Pulmonary artery endothelial cell (primary cell): ENCODE measurements at places on chromosomes 11 and 22. TPM values are rescaled to one million over a fixed set of nuclear protein-coding genes. Genes with fewer than 3 reads are reported as not detected.

DNA sequence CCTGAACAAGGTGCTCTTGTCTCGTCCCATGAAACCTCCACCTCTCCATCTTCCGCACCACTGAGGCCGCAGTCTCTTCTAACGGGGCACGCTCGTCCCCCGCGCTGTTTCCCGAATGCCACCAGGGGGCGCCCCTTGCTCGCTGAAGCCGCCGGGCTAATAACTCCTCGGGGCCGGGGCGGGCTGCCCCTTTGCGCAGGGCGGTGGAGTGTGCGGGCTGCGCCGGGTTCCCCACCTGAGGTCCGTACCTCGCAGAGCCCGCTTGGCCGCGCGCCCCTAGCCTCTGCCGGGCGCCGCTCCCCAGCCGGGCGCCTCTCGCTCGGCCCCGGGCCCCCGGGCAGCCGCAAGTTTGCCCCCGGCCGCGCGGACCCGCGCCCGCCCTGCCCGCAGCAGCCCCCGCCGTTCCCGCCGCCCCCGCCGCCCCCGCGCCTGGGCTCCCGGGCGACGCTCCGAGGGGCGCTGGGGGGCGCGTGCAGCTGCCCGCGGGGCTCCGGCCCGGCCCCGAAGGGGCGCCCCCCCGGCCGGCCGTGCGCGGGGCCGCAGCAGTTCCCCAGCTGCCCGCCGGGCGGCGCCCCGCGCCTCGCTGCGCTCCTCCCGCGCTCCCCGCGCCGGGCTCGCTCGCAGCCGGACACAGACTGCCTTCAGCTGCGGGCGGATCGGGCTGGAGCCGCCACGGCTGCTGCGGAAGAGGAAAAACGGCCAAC lies at the start of gene GRIK4:
Gene GRIK4 (plus strand): TSS at position 633 of the 704 bp plus-strand sequence. CDS start 148,571 bp downstream, outside the sequence.
- DNase-seq = peak; percentile 11

DNA sequence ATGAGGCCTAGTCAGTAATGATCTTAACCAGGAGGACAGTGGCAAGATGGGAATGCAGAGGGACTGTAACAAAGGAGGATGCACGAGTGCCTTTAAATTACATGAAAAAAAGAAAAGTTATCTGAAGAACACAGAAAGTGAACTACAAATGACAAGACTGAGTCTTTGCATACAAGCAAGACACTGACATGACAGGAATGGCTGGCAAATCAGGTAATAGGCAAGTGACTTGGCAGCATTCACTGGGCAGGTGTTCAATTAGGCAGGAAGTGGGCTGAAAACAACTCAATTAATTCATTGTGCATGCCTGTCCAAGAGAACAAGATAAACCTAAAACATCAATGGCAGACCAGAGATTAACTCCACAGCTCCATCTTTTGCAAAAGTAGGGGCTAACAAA lies 24.0 kb downstream of the SMCO4 start:
- DNase-seq = no peak

DNA sequence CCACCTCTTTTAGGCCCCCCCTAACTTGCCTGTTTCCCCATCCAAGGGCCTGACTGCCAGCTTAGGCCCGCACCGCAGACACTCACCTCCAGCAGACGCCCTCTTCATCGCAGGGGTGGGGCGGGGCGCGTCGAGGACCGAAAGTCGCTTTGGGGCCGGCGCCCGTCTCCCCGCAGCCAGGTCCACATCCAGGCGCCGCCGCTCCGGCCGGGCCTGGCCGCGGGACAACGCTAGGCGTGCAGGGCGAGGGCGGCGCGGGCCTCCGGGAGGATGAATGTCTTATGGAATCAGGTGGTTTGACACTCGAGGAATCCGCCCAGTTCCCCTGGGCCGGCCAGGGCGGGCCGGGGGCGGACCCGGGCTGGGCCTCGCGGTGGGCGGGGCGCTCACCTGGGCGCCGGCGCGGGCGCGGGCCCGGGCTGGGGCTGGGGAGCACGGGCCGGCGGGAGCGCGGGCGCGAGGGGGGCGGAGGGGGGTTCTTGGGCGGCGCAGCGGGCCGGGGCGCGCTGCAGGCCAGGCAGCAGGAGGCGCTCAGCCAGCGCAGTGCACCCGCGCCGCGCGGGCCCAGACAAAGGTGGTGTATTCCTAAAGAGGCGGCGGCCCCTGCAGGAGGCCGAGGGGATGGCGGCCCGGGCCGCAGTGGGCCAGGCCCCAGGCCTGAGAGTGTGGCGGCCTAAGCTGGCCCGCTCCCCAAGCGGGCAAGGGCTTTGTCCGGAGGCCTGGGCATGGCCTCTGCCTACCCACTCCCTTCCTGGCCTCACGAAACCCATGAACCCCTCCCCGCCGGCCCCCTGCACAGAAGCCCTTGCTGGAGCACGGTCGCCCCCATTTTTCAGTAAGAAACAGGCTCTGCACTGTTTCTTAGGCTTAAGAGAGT lies 177.6 kb downstream of the IGLL1 start:
- no peak for DNase-seq

DNA sequence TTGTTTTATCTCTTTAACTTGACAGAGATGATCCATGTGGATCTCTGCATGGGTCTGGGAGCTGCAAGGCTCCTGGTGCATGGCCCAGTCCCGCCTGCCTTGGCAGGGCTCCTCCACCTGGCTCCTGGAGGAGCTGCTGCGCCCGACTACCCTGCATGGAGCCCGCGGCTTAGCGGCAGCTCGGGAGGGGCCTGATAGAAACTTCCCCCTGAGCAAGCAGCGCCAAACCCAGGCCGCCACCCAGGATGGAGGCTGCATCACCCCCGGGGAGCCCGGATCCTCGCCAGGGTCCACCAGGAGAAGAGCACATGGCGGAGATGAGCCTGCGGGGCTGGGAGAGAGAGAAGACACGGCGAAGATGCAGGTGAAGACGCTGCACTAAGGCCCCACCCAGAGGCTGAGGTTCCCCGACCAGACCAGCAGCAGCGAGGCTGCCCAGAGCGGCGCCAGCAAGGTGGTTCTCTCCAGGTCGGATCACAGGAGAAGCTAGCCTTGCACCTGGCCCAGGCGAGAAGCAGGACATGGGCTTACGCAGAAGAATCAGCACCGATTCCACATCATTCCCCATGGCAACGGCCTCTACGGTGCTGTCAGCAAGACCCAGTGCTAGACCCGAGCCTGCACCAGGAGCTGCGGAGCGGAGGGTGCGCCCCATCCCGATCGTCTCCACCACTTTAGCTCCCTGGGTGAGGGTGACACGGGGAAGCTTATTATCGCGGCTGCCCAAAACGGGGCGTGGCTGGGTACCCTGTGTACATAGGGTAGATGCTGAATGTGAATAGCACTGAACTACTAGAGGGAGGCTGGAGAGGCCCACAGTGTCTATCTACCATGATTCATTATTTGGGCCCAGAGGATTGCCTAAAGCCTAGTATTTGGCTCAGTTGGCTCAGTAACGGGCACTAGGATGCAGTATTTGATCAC lies 41.3 kb upstream of the VPREB1 start:
- no peak for DNase-seq

Gene ARHGAP42
- 0.46 and 1.0 TPM in 2 replicates for total RNA-seq
